ENCODE measurements at places on chromosomes 12 and 14.

- DNase-seq = no peak
Measured at GRCh38 chr12:81896771-81897170, 137.6 kb upstream of the PPFIA2 start.

DNA sequence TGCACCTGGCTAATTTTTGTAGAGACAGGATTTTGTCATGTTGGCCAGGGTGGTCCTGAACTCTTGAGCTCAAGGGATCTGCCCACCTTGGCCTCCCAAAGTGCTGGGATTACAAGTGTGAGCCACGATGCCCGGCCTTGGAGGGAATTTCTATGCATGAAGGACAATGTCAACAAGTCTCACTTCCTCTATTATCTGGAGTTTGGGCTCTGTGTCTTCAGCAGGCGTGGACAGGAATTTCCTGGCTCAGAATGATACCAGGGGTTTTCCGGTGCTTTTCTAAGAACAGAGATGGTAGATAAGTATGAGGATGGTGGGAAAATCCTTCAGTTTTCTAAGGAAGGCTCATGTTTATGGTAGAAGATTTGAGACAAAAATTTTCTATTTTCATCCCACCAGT lies 75.0 kb upstream of the CCDC60 start:
- no peak for DNase-seq

DNA sequence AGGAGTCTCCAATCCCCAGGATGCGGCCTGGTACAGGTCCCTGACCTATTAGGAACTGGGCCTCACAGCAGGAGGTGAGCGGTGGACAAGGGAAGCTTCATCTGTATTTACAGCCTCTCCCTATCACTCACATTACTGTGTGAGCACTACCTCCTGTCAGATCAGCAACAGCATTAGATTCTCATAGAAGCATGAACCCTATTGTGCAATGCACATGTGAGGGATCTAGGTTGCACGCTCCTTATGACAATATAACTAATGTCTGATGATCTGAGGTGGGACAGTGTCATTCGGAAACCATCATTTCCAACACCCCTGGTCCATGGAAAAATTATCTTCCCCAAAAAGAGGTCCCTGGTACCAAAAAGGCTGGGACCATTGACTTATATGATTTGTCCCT lies 1000.5 kb downstream of the FLRT2 start:
- DNase-seq = no peak

GRCh38 chr12:24960222-24960855 lies 11.4 kb upstream of the BCAT1 start:
- DNase-seq = no peak

DNA sequence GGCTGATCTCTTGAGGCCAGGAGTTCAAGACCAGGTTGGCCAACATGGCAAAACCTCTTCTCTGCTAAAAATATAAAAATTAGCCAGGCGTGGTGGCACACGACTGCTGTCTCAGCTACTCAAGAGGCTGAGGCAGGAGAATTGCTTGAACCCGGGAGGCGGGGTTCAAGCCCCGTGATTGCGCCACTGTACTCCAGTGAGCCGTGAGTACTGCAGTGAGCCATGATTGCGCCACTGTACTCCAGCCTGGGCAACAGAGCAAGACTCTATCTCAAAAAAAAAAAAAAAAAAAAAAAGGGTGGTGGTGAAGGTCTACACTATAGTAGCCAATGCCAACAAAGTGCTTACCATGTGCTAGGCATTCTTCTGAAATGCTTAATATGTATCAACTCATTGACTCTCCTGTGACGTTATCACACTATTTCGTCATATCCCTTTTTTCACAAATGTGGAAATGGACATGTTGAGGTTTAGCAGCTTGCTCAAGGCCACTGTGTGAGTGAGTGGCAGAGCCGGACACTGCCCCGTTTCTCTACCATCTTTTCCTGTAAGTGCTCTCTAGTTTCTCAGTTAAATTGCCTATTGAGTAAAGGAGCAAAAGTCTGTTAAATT lies 59.6 kb downstream of the GNS start:
- DNase-seq = no peak

All from left forelimb (tissue), 1 donor.